RWPE1 (cell line): ENCODE measurements at places on chromosomes 4 and X.

DNA sequence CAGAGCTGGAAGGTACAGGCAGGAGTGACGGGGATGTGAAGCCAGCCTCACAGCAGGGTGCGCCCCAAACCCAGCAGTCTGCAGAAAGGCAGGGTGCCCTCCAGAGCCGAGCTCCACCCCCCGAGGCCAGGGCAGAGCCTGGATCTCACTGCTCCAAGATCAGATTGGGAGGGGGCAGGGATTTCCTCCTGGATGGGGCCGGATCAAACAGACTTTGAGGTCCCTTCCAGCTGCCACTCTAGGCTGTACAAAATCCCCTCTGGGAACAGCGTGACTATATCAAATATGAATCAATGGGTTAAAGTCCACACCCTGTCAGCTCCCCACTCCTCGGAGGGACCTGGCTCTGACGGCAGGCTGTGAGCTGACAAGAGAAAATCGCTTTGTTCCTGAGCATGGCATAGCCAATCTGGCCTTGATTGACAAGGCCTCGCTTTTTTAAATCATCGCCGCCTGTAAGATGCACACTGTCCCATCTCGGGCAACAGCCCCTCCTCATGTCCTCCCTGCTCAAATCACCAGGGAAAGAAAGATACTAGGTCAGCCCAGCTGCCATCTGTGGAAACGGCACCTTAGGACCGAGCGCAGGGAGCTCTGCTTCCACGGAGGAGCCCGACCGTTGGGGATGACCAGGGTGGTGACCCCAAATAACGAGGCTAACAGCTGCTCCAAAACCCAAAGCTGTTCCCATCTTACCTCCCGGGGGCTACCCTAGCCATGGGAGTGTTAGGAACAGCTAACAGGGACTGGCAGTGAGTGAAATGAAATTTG, 39.9 kb downstream of the PSAPL1 start:
- no peak for DNase-seq

GRCh38 chrX:137171626-137172025, 137.8 kb upstream of the GPR101 start:
- no peak for DNase-seq

- peak; percentile 55 for DNase-seq
These were observed at the start of gene DUSP9 for GRCh38 chrX:153646620-153647373. Gene DUSP9, plus strand, starts transcription at chrX:153647203. Its CDS starts 751 bp downstream, at chrX:153647954.

DNA sequence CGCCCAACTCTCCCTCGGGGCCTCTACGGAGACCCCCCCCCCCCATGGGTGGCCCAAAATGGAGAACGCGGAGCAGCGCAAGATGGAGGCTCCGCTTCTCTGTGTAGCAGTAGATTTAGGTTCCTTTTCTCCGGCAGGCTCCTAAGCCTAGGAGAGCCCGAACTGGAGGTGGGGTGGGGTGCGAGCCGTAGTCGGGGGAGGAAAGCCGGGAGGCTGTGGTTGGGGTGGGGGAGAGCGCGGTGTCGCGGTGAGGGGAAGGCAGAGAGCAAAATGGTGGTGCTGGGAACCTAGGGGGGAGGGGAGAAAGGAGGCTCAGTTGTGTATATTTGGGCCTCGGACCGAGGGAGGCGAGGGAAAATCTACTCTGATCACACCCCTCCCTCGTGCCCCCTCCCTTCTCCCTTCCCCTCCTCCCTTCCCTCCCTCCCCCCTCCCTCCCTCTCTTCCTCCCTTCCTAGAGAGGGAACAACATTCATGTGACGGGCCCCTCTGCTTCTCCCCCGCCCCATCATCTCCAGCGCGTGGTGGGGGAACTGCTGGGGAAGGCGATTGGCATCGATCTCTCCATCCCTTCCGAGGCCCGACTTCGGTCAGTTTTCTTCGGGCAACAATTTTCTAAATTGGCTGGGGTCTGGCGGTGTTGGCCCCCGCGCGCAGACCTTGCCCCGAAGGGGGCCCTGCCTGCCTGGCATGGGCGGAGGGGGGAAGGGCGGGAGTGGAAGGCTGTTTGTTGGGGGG, at the start of gene STAG2:
TSS of gene STAG2 (plus strand) at position 439 of the 738 bp plus-strand sequence. CDS start 60,922 bp downstream, outside the sequence.
- DNase-seq, result peak; percentile 64

GRCh38 chrX:110442635-110443034, 84.0 kb downstream of the RTL9 start:
- peak; percentile 41 for DNase-seq

- DNase-seq, result no peak
These were observed 46.6 kb upstream of the CXCL8 start for GRCh38 chr4:73693811-73694210.

GRCh38 chrX:46647251-46647650, 73.7 kb downstream of the CHST7 start:
- DNase-seq, result no peak

GRCh38 chrX:140229191-140229590, 263.9 kb upstream of the CXorf66 start:
- no peak for DNase-seq

DNA sequence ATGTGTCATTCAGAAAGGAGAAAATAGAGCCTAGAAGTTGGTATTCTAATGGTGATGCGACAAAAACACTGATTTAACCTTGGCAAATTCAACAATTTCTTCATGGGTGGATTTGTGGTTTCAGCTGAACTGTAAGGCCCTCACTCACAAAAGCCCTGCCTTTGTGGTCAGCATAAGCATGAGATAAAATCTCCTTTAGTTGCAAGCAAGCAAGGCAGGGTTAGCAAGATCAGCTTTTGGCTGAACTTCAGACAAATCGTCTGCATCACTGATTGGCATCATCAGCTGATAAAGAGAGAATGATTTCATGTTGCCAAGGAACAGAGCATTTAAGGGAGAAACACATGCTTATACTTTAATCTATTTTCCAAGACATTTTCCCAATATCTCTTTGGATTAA, 2582.2 kb downstream of the PCDH7 start:
- DNase-seq, result no peak

DNA sequence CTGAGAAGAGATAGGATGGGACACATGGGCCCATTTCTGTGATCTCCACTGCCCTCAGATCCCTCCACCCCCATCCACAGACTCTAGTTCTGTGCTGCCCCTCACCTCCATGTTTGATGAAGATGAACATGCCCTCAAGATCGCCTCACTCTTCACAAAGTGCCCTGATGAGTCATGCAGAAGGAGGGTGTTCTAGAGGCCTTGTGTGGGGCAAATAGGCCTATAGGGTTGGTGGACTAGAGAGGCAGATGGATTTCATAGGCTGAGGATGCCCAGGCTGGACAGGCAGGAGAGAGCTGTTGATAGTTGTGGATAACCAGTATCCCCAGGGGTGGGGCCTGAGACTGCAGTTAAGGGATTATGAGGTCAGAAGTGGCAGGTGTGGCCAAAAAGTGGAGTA, at the start of gene CXorf65:
TSS of gene CXorf65 (minus strand) at position 314 of the 400 bp plus-strand sequence. CDS start at position 130, 184 bp downstream.
- no peak for DNase-seq

DNA sequence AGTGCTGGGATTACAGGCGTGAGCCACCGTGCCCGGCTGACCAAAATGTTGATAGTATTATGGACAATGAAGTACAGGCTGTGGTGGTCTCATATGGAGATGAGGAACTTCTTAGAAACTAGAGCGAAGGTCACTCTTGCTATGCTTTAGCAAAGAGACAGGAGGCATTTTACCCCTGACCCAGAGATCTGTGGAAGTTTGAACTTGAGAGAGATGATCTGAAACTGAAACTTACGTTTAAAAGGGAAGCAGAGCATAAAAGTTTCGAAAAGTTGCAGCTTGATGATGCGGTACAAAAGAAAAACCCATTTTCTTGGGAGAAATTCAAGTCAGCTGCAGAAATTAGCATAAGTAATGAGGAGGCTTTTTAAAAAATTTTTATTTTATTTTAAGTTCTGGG, 8.5 kb upstream of the CTAG2 start:
- DNase-seq, result no peak

GRCh38 chr4:71689822-71690221, 94.1 kb downstream of the GC start:
- DNase-seq, result no peak

DNA sequence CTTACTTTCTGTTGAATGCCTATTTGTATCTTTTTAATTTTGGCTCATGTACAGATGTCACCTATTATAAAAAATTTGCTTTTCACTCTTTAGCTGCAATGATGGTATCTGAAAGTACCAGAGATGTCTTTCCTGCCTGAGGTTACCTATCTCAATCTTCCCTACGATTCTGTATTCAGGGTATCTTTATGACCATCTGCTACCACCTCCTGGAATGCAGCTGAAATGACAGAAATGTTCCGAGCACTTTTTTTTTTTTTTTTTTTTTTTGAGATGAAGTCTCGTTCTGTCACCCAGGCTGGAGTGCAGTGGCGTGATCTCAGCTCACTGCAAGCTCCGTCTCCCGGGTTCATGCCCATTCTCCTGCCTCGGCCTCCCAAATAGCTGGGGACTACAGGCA, 136.4 kb downstream of the REPS2 start:
- peak; percentile 6 for DNase-seq

DNA sequence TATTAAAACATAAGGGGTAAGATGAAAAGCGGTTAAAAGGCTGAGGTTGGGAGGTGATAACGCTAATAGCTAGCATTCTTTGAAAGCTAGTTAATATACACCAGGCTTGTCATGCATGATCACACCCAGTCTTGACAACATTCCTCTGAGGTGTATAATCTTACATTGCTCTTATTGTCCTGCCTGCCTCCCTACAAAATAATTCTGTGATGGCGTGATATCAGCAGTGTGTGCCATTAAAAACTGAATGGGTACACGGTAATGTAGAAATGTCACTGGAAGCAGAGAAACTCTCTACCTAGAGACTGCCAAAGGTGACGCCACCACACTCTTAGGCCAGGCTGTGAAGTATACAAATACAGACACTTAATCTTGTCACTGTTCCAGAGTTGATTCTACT, 68.1 kb downstream of the DIAPH2 start:
- no peak for DNase-seq

- DNase-seq, result peak; percentile 4
These were observed 159.6 kb downstream of the TET2 start for GRCh38 chr4:105306158-105306781.
